Upper lobe of right lung (tissue), 1 donor: ENCODE measurements at places on chromosomes 6 and 20. TPM values are rescaled to one million over a fixed set of nuclear protein-coding genes. Genes with fewer than 3 reads are reported as not detected.

DNA sequence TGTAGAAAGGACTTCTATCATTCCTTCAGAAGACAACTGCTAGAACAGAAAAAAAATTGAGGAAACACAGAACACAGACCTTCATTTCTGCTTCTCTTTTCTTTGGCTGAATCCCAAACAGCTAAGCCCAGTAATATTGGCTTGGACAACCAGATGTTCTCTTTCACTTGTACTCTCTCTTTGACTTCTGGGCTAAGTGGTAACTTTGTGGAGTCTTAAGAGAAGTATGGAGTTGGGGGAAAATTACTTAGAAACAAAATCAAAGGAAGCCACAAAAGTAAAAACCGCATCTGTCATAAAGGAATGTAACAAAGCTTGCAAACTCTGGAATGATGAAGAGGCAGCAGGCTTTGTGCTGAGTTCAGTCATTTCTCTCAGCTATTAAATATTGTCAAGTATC, 587.5 kb downstream of the CBLN4 start:
- no peak for DNase-seq

DNA sequence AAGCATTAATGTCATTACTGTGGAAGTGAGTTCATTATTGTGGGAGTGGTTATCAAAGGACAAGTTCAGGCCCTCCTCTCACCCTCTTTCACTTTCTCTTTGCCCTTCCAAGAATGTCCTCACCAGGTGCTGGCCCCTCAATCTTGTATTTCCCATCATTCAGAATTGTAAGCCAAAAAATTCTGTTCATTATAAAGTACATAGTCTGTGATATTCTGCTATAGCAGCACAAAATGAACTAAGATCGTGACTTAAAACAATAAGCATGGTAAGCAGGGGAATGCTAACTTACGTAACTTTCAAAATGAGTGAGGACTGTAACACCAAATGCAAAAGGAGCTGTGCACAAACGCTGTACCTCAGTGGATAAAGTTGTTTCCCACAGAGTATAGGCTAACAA, 515.7 kb upstream of the BTBD3 start:
- no peak for DNase-seq

- no peak for DNase-seq
These were observed 45.1 kb upstream of the NEDD9 start for GRCh38 chr6:11277275-11278206.

- DNase-seq = no peak
These were observed 107.3 kb downstream of the GMPR start for GRCh38 chr6:16345449-16346330.

- DNase-seq = no peak
These were observed 17.3 kb upstream of the SNRPB2 start for GRCh38 chr20:16712511-16712947.

RGS17 gene
- total RNA-seq = 0.26 TPM

FHL5 gene
- total RNA-seq = 40.1 TPM

CD83 gene
- total RNA-seq = 26.0 TPM
